CD8-positive, alpha-beta memory T cell (primary cell): ENCODE measurements at places on chromosomes 6 and 20.

GRCh38 chr20:49480236-49480635, 2.2 kb downstream of the KCNB1 start:
- no peak for DNase-seq

DNA sequence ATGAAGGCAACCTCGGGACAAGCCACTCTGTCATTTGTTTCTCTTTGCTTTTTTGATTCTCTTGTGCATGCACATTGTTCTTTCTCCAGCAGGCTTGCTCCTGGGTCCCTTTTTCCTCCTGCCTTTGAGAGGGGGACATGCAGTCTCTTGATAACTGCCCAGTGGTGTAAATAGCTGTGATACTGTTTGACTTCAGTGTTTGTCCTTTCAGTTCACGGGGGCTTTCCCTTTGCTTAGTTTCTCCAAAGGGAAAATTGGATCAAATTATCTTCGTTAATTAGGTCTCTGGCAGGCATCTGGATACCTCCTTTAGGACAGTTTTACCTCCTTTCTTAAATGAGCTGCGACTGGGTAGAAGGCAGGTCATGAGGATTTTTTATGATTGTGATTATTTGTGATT, 41.5 kb downstream of the RALGAPB start:
- DNase-seq = no peak

GRCh38 chr6:27176523-27177484, 70.7 kb upstream of the PRSS16 start:
- DNase-seq = peak; percentile 83

DNA sequence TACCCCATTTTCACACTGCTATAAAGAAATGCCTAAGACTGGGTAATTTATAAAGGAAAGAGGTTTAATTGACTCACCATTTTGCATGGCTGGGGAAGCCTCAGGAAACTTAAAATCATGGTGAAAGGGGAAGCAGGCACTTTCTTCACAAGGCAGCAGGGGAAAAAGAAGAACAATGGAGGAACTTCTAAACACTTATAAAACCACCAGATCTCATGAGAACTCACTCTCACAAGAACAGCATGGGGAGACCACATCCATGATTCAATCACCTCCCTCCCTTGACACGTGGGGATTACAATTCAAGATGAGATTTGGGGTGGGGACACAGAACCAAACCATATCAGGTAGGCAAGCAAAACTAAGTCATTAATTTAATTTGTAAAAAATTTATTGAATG, 343.2 kb downstream of the FRK start:
- no peak for DNase-seq

DNA sequence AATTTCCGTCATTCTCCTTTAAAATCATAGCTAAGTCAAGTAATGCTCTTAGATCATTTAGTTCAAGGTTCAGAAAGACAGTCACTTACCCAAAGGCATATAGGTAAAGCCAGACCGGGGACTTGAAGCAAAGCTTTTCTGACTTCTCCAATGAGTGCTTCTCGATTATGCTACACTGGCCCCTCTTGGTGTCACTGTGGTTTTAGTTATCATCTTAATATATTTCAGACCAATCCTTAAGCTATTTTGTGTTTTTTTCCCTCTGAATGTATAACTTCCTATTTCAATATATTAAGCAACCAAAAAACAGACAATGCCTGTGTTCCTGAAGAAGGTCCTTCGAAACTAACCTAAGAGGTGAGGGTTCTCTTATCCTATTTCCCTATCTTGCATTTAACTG, 3.9 kb downstream of the PRDM1 start:
- no peak for DNase-seq

DNA sequence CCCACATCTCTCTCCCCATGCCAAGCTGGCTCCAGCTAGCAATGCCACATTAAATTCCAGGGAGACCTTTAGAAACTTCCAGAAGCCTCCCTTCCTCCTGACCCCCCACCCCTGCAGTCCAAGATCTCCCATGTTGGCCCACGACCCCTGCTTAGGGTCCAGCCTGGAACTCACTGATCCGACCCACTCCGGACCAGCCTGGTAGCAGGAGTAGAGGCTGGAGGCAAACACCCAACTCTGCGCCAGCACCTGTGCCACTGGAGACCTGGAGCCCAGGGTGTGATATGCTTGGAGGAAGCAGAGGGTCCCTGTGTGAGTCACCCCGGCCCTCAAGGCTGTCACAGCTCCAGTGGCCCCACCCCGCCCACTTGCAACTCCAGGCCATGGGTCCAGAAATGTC, 3.3 kb upstream of the ULBP1 start:
- no peak for DNase-seq

DNA sequence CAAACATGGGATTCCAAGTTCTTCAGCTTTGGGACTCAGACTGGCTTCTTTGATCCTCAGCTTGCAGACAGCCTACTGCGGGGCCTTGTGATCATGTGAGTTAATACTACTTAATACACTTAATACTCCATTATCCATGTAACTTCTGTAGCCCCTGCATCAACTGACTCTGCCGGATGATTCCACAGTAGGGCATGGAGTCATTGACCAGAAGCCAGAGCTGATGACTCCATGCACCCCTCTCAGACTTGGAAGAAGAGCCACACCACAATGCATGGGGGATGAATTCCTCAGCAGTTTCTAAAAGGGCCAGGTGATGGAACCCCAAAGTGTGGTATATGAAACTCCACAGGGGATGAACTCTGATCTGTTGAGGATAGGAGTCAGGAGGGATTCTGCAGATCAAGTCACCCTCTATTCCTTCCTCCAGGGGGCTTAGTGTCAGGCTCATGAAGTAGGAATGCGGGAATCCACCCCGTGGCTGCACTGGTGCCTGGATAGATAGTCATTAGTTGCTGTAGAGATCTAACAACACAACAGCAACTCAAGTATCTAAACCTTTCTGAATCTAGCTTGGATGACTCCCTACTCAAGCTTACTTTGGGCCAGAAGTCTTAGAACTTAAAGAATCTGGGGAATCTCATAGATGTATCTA, 70.2 kb downstream of the GPR6 start:
- no peak for DNase-seq

DNA sequence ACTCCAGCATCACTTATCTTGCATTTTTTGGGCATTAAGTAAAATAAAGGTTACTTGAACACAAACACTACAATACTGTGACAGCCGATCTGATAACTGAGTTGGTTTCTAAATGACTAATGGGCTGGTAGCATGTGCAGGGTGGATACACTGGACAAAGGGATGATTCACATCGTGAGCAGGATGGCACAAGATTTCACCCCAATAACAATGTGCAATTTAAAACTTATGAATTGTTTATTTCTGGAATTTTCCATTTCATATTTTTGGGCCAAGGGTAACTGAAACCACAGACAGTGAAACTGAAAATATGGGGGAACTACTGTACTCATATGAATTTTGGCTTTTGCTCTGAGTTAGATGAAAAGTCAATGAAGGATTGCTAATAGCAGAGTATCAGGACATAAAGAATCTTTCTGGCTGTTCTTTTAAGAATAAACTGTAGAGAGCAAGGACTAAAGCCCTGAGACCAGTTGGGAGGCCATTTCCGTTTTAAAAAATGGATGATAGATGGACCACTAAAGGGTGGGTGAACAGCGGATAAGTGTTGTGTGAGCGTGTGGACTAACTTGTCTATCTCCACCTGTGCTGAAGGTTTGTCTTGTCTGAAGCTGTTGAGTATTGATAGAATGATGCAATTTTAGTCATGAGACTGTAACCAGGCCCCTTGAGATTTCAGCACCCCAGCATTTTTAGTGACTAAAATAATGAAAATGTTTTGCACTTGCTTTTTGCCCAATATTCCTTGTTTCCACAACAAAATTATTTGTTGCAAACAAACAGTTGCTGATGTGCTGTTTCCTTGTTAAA, 8.2 kb downstream of the SPINT3 start:
- DNase-seq = no peak

DNA sequence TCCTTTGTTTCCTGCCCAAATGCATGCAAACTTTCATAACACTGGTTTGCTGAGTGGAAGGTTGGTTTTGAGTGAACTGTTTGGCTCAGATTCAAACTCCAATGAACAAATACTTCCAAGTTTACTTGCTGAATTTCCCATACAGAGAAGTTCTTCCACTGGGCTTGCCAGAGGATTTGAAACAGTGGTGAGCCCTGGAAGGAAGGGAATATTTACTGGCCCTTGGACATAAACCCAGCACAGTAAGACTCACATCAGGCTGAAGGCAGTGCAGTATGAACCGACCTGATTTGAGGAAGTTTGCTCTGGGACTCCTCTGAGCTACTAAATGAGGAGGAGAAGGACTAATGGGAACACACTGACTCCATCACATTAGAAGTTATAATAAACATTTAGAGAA, 3.8 kb downstream of the TRAF3IP2 start:
- no peak for DNase-seq

DNA sequence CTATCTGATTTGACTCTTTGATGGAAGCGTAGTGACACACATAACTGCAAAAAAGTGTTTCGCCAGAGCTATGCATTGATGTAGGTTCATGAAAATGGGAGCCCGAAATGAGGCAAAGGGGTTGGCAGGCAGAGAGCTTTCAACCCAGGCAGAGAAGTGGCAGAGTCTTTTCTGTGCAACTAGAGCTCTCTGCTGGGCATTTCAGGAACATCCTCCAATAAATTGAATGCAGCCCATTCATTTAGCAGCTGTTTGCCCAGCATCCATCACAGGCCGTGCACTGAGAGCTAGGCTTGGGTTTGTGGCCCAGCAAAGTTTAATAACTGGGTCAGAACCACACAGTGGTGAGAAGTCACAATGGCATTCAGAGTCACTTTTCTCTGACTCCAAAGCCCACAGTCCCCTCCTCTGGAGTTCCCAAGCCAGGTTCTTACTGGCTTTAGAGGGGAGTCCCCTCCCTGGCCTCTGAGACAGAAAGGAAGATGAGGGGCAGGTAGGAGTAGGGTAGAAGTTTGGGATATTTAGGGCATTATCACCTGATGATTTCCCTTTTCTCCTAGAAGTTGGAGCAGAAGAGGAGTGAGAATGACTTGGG, 31.8 kb upstream of the ELMO2 start:
- DNase-seq = no peak

GRCh38 chr6:35511562-35511941, 1.1 kb downstream of the TULP1 start:
- no peak for DNase-seq

DNA sequence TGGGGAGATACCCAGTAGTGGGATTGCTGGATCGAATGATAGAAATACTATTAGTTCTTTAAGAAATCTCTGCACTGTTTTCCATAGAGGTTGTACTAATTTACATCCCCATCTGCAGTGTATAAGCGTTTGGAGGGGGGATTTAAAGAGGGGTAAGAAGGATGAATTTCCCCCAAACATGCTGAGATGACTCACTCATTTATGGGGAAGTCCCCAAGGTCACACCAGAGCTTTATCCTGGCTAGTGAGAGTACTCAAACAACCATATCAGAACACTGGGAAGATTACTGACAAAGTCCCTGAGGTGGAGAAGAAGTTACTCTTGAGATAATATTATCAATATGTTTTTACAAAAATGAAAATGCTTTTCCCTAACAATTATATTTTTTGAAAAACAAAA, 44.0 kb downstream of the ROS1 start:
- DNase-seq = no peak

DNA sequence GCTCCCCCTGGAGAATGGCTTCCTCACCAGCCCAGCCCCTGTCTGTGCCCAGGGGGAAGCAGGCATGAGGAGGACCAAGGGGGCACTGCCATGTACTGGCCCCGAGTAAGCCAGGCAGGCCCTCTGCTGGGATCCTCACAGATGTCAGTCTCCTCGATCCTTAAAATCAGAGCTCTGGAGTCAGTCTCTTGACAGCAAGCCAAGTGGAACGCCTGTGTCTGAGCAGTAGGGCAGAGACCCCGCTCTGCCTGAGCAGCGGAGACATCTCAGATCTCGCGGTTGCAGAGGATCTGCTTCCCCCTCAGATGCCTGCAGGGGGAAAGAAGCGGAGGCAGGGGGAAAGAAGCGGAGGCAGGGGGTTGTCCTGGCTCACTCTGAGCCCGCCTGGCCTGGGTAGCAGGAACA, 92.6 kb downstream of the SNX5 start:
- DNase-seq = no peak

DNA sequence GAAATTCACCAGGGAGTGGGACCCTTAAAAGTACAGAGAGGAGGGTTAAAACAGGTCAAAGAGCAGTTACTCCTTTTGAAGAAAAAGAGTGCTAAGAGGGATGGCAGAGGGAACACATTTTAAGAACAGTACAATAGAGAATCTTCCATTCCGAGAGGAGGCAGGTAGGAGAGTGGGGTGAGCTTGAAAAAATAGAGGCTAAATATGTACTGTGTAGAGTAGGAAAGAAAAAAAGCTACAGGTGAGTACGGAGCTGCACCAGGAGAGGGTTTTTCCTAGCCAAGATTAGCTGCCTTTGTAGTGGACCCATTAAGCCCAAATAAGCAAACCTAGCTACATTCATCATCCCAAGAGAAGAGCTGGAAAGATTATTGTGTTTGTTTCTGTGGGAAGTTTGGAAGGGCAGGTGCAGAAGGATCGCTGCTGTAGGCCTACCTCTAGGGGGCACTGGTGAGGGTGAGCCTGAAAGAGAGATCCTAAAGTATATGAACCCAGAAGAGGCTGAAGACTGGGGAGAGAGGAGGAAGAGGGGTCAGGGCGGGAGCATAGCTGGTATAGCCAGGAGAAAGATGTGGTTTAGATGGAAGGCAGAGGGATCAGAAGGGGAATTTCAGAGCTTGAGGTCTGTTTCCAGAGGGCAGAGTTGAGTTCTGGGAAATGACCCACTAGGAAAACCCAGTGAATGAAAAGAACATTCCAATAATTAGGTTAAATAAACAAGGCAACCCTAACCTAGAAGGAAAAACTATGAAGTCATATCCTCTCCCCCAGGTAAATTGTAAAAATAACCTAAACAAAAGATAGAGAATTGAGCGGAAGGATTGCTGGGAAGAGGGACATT, 50.2 kb upstream of the HINT3 start:
- DNase-seq = peak; percentile 32

DNA sequence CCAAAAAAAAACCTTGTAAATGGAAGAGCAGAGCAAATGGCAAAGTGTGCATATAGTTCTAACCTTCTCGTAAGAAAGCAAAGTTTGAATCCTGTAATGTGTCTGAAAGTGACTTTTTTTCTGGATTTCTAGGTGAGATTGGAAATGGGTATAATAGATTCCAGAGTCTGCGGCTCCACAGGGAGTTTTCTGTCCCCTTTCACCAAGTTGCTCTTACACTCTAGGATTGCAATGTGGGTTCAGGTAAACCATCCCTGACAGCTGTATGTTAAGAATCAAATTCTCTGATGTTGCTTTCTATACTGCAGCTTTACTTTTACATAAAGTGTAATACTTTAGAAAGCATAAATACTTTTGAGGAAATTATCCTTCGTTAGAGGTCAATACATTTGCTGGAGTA, 260.1 kb downstream of the PRL start:
- no peak for DNase-seq

GRCh38 chr6:143695130-143695968, 17.6 kb downstream of the PHACTR2 start:
- no peak for DNase-seq

DNA sequence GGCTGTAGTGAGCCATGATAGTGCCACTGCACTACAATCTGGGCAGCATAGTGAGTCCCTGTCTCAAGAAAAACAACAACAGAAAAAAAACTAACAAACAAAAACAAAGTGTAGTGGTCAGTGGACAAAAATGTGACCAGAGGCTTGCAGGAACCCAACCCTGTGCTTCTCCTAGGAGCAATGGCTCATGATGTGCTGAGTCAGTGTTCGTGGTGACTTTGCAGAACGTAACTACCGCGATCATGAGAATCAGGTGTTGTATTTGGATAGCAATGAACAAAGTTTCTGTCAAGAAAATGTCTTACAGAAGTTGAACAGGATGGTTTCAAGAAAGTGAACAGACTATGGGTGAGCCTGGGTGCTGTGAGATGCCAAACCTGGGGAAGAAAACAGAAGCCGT, 18.5 kb upstream of the FOXC1 start:
- DNase-seq = no peak

GRCh38 chr6:5300206-5300764, 39.0 kb downstream of the FARS2 start:
- no peak for DNase-seq
